EL (cell line): ENCODE measurements at places on chromosomes 16 and 17.
A peak's percentile ranks its signal among the peaks of the same experiment; 100 is the strongest.

DNA sequence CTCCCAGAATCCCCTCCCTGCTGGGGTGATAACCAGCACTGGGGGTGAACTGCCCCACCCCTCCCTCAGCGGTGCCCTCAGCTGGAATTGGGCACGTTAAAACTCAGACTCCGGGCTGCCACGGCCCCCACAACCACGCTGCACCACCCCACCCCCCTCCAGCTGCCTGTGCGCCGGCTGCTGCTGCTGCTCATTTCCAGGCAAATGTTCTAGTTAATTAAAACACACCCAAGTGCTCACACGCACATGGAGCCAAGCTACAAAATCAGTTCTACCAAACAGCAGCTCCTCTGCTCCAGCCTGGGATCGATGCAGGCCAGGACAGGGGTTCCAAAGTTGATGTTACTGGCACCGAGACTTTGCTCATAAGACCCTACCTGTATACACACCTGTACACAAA lies 180.5 kb downstream of the ZNF423 start:
- no peak for DNase-seq

DNA sequence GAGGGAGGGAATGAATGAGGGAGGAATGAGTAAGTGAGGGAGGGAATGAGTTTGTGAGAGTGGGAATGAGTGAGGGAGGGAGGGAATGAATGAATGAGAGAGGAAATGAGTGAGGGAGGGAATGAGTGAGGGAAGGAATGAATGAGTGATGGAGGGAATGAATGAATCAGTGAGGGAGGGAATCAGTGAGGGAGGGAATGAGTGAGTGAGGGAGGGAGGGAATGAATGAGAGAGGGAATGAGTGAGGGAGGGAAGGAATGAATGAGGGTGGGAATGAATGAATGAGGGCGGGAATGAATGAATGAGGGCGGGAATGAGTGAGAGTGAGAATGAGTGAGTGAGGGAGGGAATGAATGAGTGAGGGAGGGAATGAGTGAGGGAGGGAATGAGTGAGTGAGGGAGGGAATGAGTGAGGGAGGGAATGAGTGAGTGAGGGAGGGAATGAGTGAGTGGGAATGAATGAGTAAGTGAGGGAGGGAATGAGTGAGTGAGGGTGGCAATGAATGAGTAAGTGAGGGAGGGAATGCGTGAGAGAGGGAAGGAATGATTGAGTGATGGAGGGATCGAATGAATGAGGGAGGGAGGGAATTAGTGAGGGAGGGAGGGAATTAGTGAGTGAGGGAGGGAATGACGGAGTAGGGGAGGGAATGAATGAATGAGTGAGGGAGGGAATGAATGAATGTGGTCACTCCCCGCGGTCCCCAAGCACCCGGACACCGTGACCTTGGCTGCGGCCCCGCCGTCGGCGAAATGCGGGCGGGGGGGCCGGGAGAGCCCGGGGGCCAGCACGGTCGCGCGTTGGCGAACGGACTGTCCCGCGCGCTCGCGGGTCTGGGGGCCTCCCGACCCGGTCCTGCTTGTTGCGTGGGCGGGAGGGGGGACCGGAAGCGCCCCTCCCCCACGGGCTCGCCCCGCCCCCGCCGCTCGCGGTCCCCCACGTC lies 1.1 kb upstream of the UBE2I start:
- no peak for DNase-seq

DNA sequence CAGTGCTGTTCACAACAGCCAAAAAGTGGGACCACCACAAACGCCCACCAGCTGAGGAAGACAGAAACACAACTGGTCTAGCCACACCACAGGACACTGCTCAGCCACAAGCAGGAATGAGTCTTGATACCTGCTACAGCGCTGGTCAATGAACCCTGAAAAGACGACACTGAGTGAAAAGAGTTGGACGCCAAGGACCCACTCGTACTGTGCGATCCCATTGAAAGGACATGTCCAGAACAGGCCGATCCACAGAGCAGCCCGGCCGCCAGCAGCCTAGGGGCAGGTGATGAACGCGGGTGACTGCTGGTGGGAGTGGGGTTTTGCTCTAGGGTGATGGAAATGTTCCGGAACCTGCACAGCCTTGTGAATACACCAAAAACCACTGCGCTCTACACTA lies 10.6 kb upstream of the SLC38A8 start:
- DNase-seq: no peak

- DNase-seq: no peak
These were observed 39.4 kb downstream of the RTN4RL1 start for GRCh38 chr17:1985686-1986085.

DNA sequence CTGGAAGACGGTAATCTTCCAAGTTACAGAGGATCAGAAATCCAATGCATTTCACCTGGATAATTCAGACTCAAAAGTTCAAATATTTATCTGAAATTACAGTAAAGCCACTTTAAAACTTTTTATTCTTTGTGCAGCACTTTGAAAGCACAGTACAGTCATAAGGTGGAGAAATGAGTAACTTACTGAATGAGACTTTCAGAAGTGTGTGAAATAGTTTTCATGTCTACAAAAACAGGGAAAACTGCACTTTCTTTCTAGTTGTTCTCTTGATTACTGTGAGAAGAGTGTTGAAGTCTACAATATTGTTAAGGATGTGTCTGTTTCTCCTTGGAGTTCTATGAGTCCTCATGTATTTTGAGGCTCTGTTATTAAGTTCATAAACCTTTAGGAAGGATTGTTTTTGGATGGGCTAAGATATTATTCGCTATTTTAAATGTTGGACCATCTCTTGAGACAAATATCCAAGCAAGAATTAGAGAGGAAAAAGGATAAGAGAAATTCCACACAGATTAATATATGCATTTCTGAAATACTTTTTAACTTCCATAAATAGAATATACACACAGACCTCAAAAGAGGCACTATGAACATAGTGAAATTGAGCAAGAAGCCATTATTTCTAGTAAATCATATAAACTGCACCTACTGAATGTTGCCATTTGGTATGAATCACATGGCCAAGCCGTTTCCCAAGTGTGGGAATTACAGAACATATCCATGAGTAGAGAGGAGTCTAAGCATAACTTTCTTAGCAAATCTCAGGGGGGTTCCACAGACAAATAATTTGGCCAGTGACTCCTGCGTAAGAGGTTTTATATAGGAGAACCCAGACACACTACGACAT lies 83.6 kb upstream of the PLEKHM1 start:
- peak; percentile 71 for DNase-seq

DNA sequence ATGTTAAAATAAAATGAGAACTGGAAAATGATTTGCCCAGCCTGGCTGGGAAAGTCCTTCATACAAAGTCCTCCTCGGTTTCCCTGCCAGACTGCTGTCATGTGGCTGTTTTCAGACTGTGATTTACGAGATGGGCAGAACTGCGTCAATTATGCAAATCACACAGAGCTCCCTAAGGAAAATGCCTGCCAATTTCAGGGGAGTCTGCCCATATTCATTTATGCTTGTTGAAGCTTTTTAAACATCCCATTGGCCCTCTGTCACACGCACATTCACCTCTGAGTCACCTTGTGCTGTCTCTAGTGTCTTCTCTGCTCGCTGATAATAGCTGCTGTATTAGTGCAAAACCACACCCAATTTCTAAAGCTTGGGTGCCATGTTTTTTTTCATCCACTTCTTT lies 81.7 kb upstream of the FAM20A start:
- DNase-seq: no peak

DNA sequence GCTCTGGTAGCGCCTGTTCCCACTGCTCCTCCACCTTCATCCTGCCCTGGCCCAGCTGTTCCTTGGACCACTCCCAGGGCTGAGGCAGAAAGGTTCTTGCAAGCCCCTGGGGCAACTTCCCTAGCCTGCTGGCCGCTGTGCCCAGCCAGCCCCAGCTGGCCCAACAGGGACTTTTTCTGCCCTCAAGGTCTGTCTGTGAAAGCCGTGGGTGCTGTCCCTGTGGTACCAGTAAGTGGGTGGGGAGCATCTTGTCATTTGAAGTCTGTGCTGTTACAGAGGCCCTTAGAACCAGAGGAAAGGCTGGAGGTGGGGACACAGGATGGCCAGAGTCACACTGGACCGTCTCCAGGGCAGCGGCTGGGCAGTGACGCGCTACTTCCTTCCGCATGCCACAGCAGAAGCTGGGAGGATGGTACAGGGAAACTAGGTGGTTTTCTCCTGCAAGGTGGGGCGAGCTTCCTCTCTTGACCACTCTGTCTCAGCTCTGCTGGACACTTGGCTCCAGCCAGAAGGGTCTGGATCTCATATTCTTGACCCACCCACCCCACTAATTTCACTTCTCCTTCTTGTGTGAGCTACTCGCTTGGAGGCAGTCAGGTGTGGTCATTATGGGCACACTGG lies 87.8 kb downstream of the PLCG2 start:
- no peak for DNase-seq

DNA sequence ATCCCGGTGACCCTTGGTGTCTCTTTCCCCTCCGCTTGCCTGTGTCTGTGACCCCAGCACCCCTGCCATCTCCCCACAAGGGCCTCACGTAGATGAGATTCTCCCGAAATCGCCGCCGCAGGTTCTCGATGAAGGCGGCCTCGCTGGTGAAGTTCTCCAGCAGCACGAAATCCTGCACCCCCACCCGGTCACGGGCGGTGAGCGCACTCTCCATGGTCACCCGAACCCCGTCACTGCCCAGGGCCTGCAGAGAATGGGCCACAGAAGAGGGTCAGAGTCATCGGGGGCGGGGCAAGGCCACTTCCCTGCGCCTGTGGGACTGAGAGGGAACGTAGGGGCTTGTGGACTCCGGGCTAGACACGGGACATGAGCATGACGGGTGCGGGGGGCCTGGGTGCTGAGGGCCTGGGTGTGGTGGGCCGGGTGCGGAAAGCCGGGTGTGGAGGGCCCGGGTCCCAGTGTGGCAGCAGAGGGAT lies 8.4 kb downstream of the MYO1C start:
- DNase-seq: no peak

DNA sequence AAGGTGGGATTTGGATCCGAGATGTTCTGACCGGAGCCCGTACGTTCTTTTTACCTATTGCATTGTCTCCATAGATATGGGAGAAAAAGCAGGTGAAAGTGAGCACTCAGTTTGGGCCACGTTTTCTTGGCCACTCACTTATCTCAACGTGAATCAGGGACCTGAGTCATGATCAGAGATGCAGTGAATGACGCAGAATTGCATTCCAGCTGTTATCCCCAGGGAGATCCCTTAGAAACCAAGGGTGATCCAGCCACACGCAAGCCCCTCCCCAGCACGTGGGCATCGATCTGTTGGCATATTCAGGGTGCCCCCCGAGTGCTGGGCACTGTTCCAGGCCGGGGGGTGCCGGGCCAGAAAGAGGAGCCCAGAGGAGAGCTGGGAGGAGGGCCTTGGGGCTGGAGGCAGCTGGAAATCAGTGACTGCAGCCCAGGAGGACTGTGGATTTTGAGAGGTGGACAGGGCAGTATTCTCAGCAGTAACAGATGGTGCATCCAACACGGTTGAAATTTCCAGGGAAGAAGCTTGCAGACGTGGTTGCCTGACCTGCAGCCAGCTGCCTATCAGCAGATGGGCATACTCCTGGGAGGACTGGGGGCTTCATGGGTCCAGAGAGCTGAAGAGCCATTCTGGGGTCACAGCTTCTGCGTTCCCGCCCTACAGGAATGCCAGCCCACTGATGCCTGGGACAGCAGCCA lies 87.2 kb upstream of the CACNG5 start:
- DNase-seq: peak; percentile 80

DNA sequence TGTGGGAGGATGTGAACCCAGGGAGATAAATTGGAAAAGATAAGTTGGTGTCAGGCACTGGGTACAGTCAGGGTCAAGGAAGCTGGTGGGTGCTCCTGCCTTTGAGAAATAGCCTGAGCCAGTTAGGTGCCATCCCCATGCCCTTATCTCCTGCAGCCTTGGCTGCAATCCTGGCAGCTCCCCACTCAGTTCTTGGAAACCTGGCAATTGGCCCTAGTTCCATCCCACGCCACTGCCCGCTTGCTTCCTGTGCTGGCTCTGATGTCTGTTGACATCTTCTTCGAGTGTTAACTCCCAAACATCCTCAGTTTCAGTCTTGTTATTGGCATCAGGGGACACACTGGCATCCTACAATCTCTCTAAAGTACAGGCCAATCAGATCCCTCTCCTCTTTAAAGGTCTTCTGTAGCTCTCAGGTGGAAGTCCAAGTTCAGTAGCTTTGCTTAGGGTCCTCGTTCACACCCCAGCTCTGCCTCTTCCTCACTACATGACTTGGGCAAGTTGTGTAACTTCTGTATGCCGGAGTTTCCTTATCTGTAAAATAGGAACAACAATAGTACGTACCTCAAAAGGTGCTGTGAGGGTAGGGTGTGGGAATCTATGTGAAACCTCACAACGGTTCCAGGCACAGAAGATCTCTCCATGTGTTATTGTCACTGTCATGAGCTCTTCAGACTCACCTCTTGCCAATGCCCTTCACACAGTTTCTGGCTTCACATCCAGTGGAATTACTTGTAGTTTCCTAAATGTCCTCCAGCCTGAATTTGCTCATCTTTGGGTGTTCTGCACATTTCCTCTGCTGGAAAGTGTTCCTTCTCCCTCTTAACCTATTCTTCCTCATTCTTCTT lies 13.5 kb upstream of the PRKAR1A start:
- no peak for DNase-seq

GRCh38 chr16:66516509-66516807 lies 33.5 kb downstream of the TK2 start:
- no peak for DNase-seq

DNA sequence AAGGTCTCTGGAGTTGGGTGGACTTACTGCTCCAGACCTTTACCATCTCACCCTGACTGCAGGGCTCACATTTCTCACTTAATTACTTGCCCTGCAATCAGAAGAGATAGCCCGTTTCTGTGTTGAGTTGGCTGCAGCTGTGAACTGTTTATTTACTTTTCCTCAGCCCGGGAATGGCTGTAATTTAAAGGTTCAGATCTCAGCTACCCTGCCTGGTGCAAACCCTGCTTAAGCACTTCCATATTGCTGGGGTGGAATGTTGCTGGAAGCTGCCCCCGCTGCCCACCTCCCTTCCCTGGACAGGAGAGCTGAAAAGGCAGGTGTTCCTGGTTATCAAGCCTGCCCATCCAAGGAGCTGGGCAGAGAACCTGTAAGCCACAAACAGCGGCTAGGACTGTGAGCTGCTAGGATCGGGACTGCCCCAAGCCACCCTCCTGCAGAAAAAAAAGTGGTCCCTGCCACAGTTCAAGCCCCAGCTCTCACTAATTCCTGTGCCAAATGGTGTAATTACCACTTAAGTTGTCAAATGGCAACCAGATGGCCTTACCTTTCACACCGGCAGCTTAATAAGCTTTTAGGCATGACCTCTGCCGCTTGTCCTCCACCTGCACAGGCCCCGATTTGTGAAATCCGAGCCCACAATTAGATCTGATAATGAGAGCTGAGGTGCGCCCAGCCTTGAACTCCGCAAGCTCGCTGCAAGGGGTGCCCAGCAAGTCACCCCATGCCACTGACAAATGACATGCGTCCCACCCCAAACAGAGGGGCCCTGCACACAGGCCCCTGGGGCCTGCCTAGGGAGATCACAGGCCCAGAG lies 269.8 kb downstream of the C16orf95 start:
- DNase-seq: no peak

- no peak for DNase-seq
These were observed 45.4 kb upstream of the HSBP1 start for GRCh38 chr16:83762141-83762991.

GRCh38 chr16:80210787-80211186 lies 330.0 kb upstream of the DYNLRB2 start:
- no peak for DNase-seq
